Large intestine (tissue), 12 donors: ENCODE measurements at places on chromosomes 1 and 21. TPM values are rescaled to one million over a fixed set of nuclear protein-coding genes. Genes with fewer than 3 reads are reported as not detected.

The CD84 gene
- polyA plus RNA-seq, result 1.7 TPM

The LORICRIN gene
- polyA plus RNA-seq, result not detected

The ZNF683 gene
- 0.27 TPM for polyA plus RNA-seq

The PSMB4 gene
- 234 TPM for polyA plus RNA-seq

The PROX1 gene
- 7.8 TPM for polyA plus RNA-seq

The S100A9 gene
- 40.3 TPM for polyA plus RNA-seq

The S100A6 gene
- 334 TPM for polyA plus RNA-seq
